Neuronal stem cell (in vitro differentiated cells): ENCODE measurements at places on chromosomes 5 and 9.

DNA sequence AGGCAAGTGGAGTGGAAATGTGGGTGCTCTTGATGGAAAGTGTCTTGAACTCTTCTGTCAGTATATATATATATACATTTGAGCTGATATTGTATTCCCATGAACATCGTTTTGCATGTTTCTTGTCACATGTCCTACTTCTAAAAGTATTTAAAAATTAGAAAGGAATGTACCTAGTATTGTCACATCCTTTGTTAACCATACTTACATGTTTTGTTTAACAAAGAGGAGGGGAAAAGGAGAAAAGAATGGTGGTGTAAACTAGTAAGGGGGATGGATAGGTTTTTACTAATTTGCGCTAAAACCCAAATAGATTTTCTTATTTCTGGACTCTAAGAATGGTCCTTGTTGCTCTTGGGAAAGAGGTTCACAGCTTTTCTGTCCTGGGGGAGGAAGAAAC is 181.7 kb downstream of the GOLPH3 start:
- DNase-seq = no peak

- no peak for DNase-seq
These were observed 70.6 kb upstream of the ANKH start for GRCh38 chr5:14942212-14942611.

DNA sequence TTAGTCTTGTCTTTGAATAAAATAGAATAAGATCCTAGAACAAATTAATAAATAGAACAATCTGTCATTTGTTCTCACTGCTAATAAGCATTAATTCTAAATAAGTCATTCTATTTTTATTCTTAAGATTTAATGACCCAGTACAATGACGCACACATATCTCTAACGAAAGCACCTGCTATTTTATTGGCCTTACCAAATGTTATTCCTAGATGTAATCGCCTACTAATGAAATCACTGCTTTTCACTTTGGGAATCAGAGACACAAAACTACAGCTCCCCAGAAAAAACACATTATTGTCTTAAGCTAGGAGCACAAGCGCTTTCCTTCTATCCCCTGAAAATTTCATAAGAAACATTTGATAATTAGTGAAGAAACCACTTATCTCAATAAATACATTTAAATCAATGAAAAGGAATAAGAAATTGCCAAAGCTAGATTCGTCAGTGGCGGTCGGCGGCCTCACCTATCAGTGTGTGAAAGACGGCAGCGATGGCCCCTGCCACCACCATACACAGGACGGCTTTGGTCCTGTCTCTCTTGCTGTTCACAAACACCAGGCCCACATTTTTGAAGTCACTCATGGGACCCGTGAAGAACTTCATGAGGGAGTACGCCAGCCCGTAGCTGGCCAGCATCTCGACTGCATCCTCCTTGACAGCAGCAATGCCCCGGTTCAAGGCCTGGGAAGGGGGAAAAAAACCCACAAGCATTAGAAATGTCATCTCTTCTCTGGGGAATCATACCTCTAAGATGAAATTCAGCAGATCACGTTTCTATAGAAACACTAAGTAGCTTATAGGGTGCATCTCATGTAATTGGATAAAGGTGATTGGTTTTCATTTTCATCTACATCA is 102.8 kb downstream of the ANKH start:
- DNase-seq = no peak

GRCh38 chr9:126684345-126684744 is 70.6 kb downstream of the LMX1B start:
- no peak for DNase-seq

DNA sequence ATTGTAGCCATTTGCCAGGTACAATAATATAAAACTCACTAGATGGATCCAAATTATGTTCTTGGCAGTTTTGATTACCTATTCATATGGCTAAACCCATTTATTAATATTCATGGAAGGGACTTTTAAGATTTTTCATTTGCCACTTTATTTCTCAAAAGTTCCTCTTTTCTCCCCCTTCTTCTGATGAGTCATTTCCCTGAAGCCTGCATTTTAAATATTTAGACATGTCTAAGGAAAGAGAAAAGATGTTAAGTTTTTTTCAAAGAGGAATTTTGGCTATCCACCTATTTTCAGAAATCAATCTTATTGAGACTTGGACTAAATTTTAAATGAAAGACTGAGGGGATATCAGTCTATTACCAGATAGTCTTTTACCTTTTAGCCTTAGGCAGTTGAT is 1189.4 kb downstream of the EFNA5 start:
- no peak for DNase-seq

GRCh38 chr5:75681125-75681830 is 36.0 kb downstream of the POC5 start:
- no peak for DNase-seq
